Retina (tissue), 1 donor: ENCODE measurements at places on chromosomes 4 and X.

DNA sequence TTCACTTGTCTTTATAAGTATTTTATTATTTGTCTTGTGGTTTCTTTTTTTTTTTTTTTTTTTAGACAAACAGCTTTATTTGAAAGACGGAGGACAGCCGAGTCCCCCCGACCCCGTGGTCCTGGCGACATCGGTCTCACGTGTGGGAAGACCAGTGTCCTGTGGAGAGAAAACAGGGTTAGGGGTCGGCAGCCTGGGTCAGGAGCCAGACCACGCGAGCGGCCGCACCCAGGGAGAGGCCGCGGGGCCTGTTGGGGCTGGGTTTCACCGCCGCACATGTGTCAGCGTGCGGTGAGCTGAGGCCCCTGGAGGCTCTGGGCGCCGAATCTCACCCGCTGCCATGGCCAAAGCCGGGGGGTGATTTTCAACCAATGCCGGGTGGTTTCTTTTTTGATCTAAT, 17.8 kb upstream of the RAB33B start:
- no peak for DNase-seq

DNA sequence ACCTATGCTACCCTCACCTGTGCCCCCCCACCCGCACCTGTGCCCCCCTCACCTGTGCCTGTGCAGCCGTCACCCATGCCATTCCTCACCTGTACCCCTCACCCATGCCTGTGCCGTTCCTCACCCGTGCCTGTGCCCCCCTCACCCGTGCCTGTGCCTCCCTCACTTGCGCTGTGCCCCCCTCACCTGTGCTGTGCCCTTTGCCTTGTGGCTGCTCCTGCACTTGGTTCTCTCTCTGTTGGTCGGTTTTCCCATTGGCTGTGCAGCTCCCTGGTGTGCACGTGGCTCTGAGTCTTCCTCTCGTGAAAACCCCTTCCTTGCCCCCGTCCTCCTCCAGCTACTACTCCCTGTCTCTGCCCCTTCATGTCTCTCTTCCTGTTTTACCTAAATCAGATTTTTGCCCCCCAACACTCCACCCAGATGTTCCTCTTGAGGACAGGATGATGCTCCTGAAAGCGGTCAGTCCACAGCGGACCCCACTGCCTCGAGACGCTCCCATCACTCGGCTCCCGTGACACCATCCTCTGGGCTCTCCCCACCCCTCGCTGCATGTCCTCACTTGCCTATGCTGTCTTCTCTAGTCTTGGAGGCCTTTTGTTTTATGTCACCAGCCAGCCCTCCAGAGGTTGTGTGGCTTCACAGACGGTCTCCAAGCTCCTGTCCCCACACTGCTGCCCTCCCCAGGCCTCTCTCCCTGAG, 6.8 kb downstream of the MAEA start:
- DNase-seq, result no peak

DNA sequence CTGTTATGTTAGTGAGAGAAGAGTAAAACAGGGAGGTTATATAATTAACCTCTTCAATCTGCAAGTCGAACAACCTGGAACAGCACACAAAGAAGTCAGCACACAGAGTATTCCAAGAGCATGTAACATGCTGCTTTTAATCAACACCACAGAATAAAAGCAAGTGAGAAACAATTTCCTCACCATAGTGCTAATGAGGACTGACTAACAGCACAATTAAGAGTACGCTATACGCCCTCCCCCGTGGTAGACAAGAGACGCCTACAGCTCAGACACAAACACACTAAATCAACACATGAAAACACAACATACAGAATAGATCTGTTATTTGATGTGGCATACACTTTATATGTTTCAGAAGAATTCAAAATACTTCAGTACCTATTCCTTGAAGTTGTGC, 103.0 kb downstream of the PPP3CA start:
- DNase-seq, result no peak

GRCh38 chr4:187176261-187176910, 452.7 kb upstream of the FAT1 start:
- DNase-seq, result no peak

DNA sequence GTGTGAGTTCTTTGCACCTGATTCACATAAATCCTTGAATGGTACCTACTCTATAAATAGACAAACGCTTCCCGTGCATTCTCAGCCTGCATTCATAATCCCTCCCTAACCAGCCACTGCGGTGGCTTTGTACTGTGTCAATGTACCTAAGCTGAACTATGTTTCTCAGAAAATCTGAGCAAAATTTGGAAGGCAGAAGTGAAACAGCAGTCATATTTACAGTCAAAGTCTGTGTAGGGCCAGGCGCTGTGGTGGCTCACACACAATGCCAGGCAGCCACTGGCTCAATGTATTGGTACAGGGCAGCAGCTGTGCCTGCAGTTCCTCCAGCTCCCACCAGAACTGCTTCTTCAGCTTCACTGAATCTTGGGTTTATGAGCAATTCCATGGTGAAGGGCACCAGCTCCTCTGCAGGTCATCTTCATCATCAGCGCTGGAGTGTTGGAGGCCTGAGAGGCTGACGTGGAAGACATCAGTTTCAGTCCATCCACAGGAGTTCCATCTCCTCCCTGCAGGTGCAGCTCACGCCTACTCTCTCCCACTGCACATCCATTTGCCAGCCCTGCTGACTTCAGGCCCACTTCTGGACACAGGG, 32.3 kb upstream of the IRF2 start:
- DNase-seq, result peak; percentile 54

- no peak for DNase-seq
Observed at GRCh38 chr4:134935320-134935719, 733.7 kb upstream of the PABPC4L start.

DNA sequence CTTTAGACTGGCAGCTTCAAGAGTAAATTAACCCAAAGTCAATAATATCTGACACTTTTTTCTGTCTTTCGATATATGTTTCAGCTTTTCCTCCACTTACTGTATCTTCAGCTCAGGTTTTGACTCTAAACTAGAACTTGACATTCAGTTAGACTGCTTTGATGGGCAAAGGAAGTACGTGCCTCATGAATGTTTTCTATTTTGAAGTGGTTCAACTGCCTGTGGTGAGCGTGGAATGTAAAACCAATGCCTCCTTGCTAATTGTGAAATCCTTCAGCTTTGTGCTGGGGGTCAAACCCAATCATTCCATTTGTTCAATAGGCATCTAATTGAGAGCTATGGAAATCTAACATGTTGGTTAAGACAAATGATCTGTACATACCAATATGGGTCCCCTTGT, 857.0 kb upstream of the HTR2C start:
- no peak for DNase-seq

DNA sequence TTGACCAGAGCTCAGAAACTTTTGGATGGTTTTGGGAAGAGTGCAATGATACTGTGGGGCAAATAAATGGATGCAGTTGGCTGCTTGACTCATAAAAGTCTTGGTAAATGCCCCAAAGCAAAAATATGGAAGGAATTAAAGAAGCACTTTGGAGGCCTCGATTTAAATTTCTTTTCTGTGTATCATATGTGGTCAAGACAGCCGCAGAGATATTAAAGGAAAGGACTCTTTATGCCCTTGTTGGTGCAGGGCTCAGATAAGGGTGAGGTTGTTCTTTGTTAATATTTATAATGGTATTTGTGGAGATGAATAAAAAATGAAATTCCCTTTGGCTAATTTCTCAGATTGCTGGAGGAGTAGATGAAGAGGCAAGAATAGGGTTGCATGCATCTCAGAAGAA, 90.2 kb downstream of the NHS start:
- DNase-seq, result no peak

GRCh38 chrX:153762626-153763173, 1.3 kb upstream of the PLXNB3 start:
- DNase-seq, result no peak

DNA sequence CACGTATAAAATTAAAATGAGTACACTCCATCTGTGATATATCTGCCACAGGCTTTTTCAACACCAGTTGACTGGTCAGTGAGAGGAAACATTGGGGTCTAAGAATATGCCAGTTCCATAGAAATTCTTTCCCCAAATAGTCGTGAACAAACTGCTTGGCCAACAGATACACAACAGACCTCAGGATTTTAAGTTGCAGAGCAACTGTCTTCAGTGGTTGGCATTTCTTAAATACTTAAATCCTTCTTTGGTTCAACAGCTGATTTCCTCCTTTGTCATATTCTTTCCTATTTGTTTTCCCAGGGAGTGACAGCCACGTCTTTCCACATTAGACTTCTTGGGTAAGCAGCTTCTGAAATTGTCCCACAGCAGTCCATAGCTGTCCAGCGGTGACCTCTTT, 7.0 kb upstream of the DDX60 start:
- DNase-seq, result no peak
